Mesenchymal stem cell (in vitro differentiated cells and primary cell): ENCODE measurements at places on chromosomes 6 and 20.

DNA sequence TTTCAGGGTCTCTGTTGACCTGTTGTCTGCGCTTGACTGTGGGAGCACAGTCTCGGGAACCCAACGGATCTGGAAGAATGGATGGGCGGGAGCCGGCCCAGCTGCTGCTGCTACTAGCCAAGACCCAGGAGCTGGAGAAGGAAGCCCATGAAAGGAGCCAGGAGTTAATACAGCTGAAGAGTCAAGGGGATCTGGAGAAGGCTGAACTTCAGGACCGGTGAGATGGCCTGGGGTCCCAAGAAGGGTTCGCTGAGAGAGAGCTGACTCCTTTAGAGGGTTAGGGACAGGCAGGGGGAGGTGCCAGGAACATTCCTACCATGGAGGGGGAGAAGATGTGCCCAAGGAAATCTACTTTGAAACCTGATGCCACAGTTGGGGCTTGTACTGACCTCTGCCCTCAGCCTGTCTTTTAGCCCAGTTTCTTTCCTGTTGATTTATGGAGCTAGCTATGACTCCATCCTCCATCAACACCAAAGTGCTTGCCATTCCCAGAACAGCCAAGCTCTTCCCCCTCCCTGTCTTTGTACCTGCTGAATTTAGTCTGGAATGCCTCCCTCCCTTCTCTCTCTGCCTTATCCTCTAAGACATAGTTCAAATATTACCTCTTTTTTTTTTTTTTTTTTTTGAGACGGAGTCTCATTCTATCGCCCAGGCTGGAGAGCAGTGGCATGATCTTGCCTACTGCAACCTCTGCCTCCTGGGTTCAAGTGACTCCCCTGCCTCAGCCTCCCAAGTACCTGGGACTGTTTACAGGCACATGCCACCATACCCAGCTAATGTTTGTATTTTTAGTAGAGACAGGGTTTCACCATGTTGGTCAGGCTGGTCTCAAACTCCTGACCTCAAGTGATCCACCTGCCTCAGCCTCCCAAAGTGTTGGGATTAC is 12.2 kb downstream of the CEP250 start:
- no peaks in the 10 kb centered on the region for H3K27me3 ChIP-seq
- H3K27ac ChIP-seq: peak overlapping the region; percentile 64
- H3K36me3 ChIP-seq: peaks cover 90% of the 10 kb centered on the region

DNA sequence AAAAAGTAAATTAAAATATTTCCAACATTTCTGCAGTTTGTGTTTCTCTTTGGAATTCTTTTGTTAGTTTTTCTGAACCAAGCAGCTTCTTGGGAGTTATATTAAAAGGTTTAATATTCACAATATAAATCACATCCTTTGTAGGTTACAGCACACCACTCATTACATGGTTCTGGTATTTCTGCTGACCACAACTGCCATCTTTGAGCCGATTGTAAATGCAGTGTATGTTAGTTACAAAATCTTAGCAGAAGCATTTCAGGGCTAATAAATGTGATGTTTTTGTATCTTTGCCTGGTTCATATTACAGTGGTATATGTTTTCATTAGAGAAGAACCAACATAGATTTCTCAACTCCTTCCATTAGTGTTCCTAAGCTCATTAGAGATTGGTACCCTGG is 19.1 kb upstream of the TSHZ2 start:
- H3K4me3 ChIP-seq: no peak overlapping the region
- no peaks in the 10 kb centered on the region for H3K4me1 ChIP-seq
- peak; percentile 45 for DNase-seq
- no peaks in the 10 kb centered on the region for H3K36me3 ChIP-seq

GRCh38 chr6:63263444-63263843 is 52.2 kb downstream of the FKBP1C start:
- H3K27me3 ChIP-seq: no peaks in the 10 kb centered on the region
- H3K27ac ChIP-seq: no peak overlapping the region
- H3K4me1 ChIP-seq: peaks cover 6% of the 10 kb centered on the region
- H3K4me3 ChIP-seq: no peak overlapping the region

GRCh38 chr6:82904860-82905259 is 160.8 kb downstream of the UBE3D start:
- H3K27me3 ChIP-seq: no peaks in the 10 kb centered on the region
- peaks cover 3% of the 10 kb centered on the region for H3K4me1 ChIP-seq
- no peak overlapping the region for H3K4me3 ChIP-seq

GRCh38 chr6:33584700-33585402 is 4.8 kb upstream of the BAK1 start:
- H3K4me3 ChIP-seq: no peak overlapping the region
- peaks cover 11% of the 10 kb centered on the region for H3K4me1 ChIP-seq
- no peaks in the 10 kb centered on the region for H3K36me3 ChIP-seq
- DNase-seq: no peak

GRCh38 chr6:135183532-135184440 is 2.7 kb downstream of the MYB start:
- peaks cover 25% of the 10 kb centered on the region for H3K4me1 ChIP-seq
- peaks cover 21% of the 10 kb centered on the region for H3K27me3 ChIP-seq
- no peak overlapping the region for H3K4me3 ChIP-seq
- no peak overlapping the region for H3K27ac ChIP-seq
- H3K36me3 ChIP-seq: no peaks in the 10 kb centered on the region

- H3K4me3 ChIP-seq: no peak overlapping the region
- H3K27ac ChIP-seq: no peak overlapping the region
- H3K36me3 ChIP-seq: no peaks in the 10 kb centered on the region
- no peak for DNase-seq
Measured at GRCh38 chr6:127904160-127904559, 3.3 kb upstream of the THEMIS start.

GRCh38 chr20:22496817-22497216 is 87.6 kb downstream of the FOXA2 start:
- no peak overlapping the region for H3K4me3 ChIP-seq
- DNase-seq: no peak
- H3K27ac ChIP-seq: no peak overlapping the region
- H3K27me3 ChIP-seq: peaks cover 3% of the 10 kb centered on the region

DNA sequence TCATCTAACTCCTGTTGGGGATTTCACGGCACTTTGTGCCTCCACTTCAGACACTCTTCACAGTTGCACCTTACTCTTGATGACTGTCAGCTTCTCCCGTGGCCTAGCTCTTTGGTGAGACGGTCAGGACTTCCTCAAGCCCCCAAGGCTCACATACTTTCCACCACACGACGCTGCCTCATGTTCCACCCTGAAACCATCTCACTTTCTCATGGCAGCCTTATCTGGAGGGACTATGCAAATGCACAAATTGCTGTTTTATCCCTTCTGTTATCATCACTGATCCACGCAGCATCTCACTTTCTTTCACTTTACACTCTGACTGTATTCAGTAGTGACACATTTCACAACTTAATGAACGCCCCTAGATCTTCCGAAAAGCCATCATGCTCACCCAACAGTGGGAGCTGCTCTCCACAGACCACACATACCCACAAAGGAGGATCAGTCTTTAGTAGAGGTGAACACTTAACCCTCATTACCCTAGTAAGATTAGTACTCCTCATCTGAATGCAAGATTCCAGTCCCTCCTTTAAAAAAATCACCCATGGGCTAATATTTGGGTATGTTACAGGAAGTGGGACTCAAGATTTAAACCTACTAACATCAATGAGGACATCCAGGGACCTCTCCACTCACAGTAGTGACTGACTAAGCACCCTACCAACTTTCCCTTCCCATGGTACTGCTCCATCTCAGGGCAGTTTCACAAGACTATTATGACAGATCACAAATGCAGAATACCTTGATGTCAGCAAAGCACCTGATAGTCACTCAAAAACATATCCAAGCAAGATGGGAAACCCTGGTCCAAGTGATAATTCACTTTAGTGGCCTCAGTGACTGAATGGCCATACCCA is 35.4 kb downstream of the FYN start:
- H3K27ac ChIP-seq: no peak overlapping the region
- no peaks in the 10 kb centered on the region for H3K27me3 ChIP-seq

DNA sequence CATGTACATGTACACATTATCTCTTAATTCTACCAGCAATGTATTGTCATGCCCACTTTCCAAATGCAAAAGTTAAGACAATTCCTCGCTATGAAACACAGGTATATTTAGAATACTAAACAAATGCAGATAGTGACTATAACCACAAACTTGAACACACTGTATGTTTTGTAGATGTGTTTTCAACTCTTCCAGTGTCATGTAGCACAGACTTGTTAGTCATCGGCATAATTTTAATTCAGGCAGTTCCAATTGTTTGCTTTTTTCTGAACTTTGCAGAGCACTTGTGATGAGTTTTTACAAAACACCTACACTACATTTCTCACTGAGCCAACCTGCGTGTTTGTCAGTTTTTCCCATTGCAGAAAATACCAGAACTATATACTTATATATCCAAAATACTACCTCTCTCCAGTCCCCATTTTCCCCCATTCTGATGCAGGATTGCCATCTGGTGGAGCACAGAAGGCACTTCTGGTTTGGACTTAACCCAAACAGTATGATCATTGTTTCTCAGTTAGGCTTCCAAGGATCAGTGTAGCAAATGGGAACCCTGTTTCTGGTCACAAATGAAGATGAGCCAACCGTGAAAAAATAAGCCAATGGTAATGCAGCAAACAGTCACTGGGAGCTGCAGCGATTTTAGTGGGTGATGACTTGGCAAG is 143.4 kb downstream of the ADGRB3 start:
- H3K4me1 ChIP-seq: no peaks in the 10 kb centered on the region
- H3K27ac ChIP-seq: no peak overlapping the region
- H3K27me3 ChIP-seq: no peaks in the 10 kb centered on the region
- DNase-seq: peak; percentile 64
- no peak overlapping the region for H3K4me3 ChIP-seq

GRCh38 chr20:1266167-1266973 is at the start of gene SNPH:
Gene SNPH, plus strand, starts transcription at chr20:1266294. Its CDS starts 29,946 bp downstream, at chr20:1296240.
- peak within 1 kb of the TSS; percentile 62 for H3K27ac ChIP-seq
- peaks cover 20% of the 10 kb centered on the region for H3K36me3 ChIP-seq
- no peaks in the 10 kb centered on the region for H3K27me3 ChIP-seq
- peak; percentile 83 for DNase-seq
- H3K4me1 ChIP-seq: peaks cover 9% of the 10 kb centered on the region

DNA sequence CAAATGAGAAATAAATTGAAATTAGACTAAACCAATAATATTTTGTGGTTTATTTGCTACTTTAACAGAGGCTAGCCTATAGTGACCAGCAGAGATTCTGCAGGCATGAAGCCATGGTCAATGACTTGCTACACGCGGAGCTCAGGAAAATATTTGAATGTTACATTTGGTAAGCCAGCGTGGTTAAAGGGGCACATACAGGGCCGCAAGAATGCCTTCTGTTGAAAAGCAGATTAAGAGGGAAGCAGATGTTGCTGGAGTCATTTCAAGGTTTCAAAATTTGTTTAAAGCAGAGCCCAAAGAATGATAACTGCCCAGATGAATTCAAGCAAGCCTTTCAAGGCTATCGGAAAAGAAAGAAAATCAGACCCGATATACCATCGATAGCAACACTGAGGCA is 294.3 kb upstream of the MAN1A1 start:
- H3K27ac ChIP-seq: no peak overlapping the region
- H3K4me3 ChIP-seq: no peak overlapping the region
- no peaks in the 10 kb centered on the region for H3K27me3 ChIP-seq
- no peak for DNase-seq

- H3K4me3 ChIP-seq: no peak overlapping the region
- H3K27me3 ChIP-seq: no peaks in the 10 kb centered on the region
- H3K4me1 ChIP-seq: no peaks in the 10 kb centered on the region
Measured at GRCh38 chr6:49479308-49479970, 16.3 kb downstream of the CENPQ start.

- peak; percentile 33 for DNase-seq
- H3K4me1 ChIP-seq: no peaks in the 10 kb centered on the region
- H3K27me3 ChIP-seq: no peaks in the 10 kb centered on the region
- no peaks in the 10 kb centered on the region for H3K36me3 ChIP-seq
- H3K27ac ChIP-seq: no peak overlapping the region
Measured at GRCh38 chr6:105210932-105211531, 31.2 kb upstream of the POPDC3 start.

DNA sequence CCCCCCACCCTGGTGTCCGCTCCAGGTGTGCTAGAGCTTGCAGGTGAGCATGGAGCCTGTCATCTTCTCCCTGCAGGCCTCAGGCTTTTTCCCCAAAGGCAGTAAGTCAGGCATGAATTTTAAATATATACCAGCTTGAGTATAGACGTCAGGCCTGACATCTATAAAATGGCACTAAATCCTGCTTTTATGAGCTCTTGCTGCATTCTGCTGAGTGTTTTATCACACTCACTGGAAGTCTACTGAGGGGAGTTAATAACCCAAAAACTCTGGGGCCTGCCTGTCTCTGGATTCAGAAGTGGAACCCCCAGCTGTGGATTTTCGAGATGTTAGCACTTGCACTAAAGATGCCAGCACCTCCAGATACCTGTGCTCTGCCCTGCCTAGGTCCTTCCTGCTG is 133.4 kb upstream of the TOP1 start:
- peaks cover 42% of the 10 kb centered on the region for H3K27me3 ChIP-seq
- no peaks in the 10 kb centered on the region for H3K36me3 ChIP-seq
- no peak overlapping the region for H3K4me3 ChIP-seq
- no peak for DNase-seq
- H3K27ac ChIP-seq: no peak overlapping the region

DNA sequence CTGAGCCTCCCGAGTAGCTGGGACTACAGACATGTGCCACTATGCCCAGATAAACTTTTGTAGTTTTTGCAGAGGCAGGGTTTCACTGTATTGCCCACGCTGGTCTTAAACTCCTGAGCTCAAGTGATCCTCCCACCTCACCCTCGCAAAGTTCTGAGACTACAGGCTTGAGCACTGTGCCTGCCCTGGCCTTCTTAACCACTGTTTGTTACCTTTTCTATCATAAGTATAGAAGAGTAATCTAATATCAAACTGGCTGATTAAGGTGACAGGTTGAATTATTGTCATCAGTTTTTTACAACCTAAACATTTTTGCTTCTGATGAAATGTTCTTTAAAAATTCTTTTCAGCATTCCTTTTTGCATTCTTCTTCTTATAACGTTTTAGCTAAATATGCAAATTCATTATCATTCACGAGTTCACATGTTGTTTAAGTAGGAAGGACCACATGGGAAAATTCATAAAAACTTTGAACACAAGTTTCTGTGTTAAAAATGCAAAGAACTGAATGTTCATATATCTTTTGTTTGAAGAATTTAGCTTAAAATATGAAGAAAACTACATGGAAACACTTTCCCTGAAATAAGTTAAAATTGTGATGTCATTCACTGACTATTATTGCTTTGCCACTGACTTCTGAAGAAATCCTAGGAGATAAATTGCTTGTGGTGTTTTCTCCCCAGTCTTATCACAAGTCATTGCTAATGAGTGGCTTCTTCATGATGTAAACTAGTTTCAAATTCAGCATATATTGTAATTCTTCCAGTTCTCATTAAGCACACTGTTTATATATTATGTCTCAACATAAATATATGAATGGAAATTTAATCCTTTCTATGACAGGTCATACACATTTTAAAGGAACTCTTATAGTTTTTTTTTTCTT is 106.7 kb downstream of the ADGRB3 start:
- no peaks in the 10 kb centered on the region for H3K27me3 ChIP-seq
- DNase-seq: peak; percentile 10
- no peak overlapping the region for H3K4me3 ChIP-seq
- no peak overlapping the region for H3K27ac ChIP-seq
- H3K36me3 ChIP-seq: no peaks in the 10 kb centered on the region

GRCh38 chr6:36984581-36985416 is 1.2 kb downstream of the MTCH1 start:
- H3K27ac ChIP-seq: no peak overlapping the region
- DNase-seq: peak; percentile 87
- peaks cover 17% of the 10 kb centered on the region for H3K4me1 ChIP-seq
- H3K4me3 ChIP-seq: peak overlapping the region; percentile 99
- H3K27me3 ChIP-seq: no peaks in the 10 kb centered on the region
